CD4-positive, alpha-beta T cell treated with Interleukin-2 at 100 ng/mL for 4 hours (primary cell): ENCODE measurements at places on chromosomes 12 and 14.

- no peak for DNase-seq
These were observed 69.9 kb downstream of the TBX3 start for GRCh38 chr12:114614040-114614439.

- no peak for DNase-seq
These were observed 130.3 kb upstream of the NUDT4 start for GRCh38 chr12:93247313-93247991.

GRCh38 chr12:26116829-26117715 is 7.8 kb downstream of the BHLHE41 start:
- no peak for DNase-seq

DNA sequence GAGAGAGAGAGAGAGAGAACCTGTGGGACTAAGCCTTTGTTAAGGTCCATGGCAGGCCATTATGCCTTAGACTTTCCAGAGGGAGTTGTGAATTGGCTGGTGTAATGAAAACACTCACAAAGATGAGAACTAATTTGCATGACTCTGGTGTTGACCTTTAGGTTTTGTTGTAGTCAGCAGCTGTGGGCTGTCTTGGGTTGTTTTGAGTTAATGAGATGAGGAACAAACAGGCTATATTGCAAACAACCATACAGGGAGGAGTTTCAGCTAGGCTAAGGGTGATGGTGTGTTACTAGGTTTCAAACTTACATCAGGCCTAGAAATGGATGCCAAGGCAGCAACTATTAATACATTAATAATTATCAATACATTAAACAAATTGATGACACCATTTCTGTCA is 26.3 kb downstream of the ATXN7L3B start:
- DNase-seq: no peak

DNA sequence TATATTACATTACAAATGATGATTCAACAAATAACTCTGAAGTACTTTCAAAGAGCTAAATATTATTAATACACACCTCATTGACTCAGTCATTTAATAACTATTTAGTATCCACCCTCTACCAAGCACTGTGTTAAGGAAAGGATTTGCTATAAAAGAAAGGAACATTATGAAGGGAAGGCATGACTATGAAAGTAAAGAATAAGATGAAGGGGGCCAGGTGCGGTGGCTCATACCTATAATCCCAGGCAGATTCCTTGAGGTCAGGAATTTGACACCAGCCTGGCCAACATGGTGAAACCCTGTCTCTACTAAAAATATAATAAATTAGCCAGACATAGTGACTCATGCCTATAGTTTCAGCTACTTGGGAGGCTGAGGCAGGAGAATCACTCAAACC is 107.9 kb downstream of the PLCZ1 start:
- DNase-seq: no peak

DNA sequence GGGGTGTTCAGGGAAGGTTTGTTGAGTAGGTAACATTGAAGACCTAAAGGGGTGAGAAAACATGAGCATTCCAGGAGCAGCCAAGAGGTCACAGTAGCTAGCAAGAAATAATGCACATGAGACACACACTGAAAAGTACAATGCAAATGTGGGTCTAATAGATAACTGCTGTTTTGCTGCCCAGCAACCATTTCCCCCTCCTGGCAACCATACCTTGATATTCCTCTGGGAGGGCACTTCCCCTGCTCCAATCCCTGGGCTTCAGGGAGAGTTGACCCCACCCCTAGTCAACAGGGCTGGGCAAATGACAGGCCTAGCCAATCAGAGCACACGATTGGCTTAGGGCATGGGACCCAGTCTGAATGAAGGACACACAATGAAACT is 8.5 kb upstream of the ACTN1 start:
- DNase-seq: no peak

DNA sequence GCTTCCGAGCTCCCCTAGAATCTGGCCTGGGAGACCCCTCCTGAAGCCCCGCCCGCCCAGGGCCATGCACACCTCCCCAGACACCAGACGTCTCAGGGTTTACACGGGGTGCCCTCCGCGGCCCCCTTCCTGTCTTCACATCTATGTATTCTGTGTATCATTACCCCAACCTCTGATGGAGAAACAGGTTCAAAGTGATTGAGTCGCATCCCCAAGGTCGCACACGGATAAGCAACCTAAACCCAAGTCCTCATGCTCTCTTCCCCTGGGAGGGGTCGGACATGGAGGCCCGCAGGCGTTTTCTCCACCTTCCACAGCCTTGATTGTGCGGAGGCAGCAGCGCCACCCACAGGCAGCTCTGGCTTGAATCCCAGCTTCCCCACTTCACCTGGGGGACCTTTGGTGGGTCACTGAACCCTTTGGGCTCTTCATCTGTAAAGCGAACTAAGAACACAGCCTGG is 237.3 kb downstream of the BCL11B start:
- no peak for DNase-seq

GRCh38 chr12:69639400-69640016 is 28.8 kb upstream of the LRRC10 start:
- DNase-seq: peak; percentile 59

- DNase-seq: no peak
These were observed 369.9 kb downstream of the DIO2 start for GRCh38 chr14:79841433-79841832.

GRCh38 chr12:46945591-46945990 is 119.8 kb upstream of the SLC38A4 start:
- DNase-seq: no peak

DNA sequence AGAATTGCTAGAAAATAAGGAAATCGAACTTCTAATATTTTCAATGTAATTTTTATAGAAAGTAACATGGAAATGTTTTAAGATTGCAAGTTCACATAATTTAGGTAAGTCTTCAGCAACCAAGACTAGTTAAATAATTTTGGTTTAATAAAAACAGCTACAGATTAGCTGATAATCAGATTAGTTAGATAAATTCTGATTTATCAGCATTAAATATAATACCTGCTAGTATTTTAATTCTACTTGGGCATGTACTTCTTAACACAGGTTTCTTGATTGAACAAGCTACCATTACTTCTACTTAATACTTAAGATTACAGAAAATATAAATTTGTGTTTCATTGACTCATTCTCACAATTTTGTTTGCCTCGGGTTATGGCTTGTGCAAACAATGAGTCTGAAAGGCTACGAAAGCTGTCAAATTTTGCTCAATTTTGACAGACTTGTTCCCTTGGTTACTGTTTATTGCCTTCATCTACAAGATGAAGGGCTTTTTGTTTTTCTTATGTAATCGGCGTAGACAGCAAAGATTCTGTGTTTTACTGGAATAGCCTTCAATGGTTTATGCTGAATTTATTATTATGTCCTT is 116.1 kb upstream of the NUDT4 start:
- no peak for DNase-seq

- DNase-seq: peak; percentile 24
These were observed at the start of gene ARID4A for GRCh38 chr14:58298477-58299400. Gene ARID4A (plus strand): TSS chr14:58298555. CDS start chr14:58299855, 1,300 bp downstream.

GRCh38 chr14:83826838-83827237 is 1703.1 kb upstream of the FLRT2 start:
- DNase-seq: no peak

DNA sequence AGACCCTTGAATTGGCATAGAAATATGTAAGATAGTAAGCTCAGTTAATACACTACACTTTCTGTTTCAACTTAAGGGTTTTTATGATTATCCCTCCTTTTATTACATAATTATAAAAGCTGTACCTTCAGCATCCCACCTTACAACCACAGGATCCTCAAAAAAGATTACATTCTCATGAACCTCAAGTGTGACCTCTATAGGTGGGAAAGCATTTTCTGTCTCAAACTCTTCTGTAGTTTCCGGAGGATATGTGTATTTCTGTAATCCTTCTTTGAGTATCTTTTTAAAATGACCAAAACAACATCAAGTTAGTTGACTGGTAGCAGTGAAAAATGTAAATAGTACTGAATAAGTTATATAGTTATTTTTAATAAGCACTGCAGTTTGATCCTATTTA is 75.9 kb downstream of the DNAI7 start:
- no peak for DNase-seq

DNA sequence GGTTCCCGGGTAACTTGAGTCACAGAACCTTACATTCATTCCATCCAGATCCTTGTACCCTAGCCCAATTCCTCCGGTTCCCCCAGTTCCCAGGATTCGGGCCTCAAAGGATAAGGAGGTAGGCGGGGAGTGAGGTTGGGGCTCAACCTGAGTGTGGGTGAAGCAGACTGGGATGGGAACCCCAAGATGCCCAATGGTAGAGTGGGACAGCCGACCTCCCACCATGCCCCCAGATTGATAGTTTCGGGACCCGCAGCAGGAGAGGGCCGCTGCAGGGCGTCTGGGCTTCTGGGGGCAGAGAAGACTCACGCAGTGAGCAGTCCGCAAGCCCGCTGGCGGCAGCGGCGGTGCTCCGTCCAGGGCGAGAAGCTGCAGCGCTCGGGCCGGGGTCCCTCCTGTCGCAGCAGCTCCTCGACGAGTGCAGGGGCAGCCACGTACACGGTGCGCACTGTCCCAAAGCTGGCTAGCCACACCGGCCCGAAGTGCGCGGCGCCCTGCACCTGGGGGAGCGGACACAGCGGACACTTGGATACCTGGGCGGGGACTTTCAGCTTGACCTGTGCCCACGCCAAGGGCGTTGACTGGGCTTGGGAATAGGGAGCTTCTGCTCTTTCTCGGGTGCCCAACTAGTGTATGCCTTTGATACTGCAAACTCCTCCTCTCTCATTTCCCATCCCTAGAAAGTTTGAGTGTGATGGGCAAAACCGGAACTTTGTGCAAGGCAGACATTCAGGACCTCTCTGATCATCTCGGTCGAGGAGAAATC is 997 bp downstream of the CYP27B1 start:
- DNase-seq: no peak

- DNase-seq: peak; percentile 18
These were observed 44.8 kb downstream of the FOXN4 start for GRCh38 chr12:109264095-109264942.

DNA sequence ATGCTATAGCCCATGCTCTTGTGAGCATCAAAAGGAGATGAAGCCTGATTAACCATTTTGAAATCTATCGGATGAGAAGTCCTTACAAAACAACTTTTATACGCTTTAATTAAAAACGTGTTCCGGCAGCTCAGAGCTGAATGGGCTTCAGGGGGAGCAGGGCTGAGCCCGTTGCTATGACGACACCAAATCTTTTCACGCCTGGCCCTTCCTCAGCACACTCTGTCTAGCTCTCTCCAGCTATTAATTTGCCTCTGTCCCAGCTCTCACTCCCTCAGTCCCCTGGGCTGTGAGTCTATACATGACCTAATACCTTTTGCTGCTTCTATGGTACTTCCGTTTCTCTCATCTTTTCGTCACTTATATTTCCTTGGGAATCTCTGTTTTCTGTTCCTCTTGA is 15.8 kb downstream of the FOXA1 start:
- no peak for DNase-seq

DNA sequence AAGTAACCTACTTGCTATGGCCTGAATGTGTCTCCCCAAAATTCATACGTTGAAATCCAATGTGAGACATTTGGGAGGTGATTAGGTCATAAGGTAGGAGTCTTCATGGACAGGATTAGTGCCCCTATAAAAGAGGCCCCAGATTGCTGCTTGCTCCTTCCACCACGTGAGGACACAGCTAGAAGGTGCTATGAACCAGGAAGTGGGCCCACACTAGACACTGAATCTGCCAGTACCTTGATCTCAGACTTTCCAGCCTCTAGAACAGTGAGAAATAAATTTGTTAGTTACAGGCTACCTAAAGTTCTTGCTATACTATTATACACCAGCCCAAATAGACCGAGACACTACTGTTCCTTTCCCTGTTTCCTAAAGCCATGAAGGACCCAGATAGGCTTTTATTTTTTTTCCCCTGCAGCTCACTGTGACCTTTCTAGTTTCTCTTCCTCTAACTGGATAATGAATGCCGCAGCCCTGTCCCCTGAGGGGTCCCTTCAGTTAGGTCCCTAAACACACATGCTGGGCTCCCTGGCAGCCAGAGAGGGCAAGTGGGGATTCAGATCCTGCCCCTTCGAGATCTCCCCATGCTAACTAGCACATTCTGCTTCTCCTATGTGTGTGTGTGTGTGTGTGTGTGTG is 19.3 kb downstream of the SLC25A3 start:
- no peak for DNase-seq

DNA sequence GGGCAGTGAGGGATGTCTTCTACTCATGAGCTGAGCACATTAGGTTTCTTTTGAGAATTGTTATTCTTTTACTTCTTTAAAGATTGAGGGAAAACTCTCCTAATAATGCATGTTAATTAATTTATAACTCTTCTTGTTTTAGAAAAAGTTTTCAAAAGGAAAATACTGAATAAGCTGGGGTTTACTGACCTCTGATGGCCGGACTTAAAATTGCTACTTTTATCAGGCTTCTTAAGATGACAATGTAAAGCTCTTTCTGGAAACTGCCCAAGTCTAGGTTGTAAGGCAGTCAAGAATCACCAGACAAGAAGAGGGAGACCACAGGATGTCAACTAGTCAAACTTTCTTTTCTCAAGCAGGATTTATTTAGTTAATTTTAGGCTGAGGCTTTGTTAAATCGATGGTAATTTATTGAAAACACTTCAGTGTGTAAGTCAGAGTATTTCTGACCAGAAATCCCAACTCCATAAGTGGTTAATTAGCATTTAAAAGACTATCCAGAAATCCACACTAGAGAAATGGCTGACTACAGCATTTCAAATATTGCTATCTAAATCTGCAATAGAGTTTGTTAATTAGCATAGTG is 82.1 kb downstream of the AVPR1A start:
- no peak for DNase-seq

DNA sequence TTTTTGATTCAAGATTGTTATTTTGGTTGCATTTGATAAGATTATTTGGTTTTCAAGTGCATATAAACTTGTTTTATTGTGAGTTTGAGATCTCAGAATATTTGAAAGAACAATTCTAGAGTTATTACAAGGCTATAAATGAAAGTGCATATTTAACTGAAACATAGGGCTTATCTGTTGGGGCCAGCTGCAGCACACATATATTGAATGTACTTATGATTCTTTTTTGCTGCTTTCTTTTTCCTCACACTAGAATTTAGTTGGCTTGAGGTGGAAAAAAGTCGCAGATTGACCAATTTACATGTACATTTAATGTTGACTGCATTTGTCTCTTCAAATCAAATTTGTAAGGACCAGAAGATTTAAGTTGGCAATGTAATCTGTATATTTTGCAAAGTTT is 88.0 kb downstream of the PCNX1 start:
- DNase-seq: no peak

DNA sequence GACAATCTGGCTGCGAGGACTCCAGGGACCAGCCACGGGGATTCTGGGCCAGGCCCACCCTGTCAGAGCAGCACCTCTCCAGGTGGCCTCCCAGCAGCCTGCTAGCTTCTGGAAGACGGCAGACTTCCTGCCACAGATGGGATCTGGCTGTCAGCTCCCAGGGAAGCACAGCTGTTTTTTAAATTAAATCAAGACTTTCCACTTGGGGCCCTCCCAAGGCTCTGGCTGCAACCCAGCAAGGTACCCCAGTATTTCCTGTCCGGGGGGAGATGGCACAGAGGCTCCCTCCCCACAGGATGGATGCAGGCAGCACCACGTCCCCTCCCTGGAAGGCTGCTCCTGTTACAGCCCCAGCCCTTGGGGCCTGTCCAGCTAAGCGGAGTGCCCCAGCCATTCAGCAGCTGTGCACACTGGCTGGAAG is 56.9 kb downstream of the ACTN1 start:
- DNase-seq: no peak
